ENCODE measurements at places on chromosomes 5 and 9.

- peak; percentile 70 for DNase-seq
Observed at GRCh38 chr5:140113180-140113698, 670 bp upstream of the PURA start.

- DNase-seq, result no peak
Observed at GRCh38 chr5:62289813-62290212, 16.2 kb upstream of the KIF2A start.

DNA sequence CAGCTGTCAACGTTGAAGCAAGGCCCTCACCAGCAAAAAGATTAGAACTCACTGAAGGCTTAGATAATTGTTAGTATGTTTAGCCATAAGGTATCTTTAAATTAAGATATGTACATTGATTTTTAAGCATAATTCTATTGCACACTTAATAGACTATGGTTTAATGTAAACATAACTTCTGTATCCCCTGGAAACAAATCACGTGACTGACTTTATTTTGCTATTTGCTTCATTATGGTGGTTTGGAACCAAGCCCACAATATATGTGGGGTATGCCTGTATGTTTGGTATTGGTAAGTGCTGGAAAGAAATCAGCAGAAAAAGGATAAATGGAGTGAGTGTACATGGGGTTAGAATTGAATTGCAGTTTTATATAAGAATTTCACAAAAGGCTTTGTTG is 111.9 kb downstream of the NMUR2 start:
- no peak for DNase-seq

GRCh38 chr9:95522871-95523370 is 6.2 kb upstream of the PTCH1 start:
- DNase-seq, result no peak

DNA sequence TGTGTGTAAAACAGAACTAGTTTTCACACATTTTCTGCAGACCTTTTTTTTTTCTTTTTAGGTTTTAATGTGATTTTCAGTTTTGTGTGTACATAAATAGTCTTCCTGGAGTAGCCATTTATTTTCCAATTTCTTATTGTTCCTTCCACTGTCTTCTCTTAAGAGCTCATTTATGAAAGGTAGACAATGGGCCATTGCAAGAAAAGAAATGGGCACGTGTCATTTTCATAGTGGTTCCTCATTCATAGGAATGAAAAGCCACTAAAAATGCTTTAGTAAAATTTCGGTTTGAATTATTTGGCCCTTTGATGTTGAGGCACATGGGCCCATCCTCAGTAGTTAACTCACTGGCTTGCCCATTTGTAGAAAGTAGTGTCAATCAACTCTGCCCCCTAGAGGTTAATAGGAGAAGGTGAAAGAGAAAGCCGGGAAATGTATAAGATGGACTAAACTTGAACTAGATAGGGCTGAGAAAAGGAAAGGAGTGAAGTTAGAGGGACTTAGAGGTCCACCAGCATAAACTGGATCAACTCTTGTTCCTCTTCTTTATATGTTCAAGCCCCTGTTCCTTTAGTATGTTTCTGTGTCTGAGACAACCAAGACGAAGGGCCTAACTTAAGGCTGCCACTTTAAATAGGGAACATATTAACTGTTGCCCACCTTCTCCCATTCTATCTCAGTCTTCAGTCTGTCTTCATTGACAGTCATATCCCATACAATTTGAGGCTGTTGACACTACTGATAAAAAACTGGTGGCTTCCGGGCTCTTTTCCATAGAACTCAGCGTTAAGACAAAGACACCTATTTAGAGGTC is 72.6 kb downstream of the SMARCA2 start:
- no peak for DNase-seq

GRCh38 chr9:116298878-116299391 is 145.3 kb downstream of the PAPPA start:
- no peak for DNase-seq

GRCh38 chr9:30732060-30732459 is 1652.4 kb upstream of the ACO1 start:
- DNase-seq, result no peak

GRCh38 chr5:76134646-76135045 is 51.5 kb downstream of the SV2C start:
- DNase-seq, result no peak

- DNase-seq, result no peak
Observed at GRCh38 chr9:108551030-108551841, 304.6 kb downstream of the ACTL7B start.

- no peak for DNase-seq
Observed at GRCh38 chr9:117278020-117278419, 136.8 kb downstream of the ASTN2 start.

GRCh38 chr9:2634818-2635217 is 13.2 kb downstream of the VLDLR start:
- no peak for DNase-seq

DNA sequence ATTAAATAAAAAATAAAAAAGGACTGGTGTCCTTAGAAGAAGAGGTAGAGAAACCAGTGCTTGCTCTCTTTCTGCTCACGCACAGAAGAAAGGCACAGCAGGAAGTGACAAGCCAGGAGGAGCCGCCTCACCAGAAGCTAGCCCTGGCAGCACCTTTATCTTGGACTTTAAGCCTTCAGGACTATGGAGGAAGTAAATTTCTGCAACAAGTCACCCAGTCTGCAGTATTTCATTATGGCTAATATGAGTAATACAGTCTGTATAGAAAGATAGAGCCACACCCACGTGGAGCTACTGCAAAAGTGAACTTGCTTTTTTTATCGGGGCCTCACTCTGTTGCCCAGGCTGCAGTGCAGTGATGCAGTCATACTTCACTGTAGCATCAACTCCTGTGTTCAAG is 68.4 kb downstream of the PDZD2 start:
- no peak for DNase-seq

DNA sequence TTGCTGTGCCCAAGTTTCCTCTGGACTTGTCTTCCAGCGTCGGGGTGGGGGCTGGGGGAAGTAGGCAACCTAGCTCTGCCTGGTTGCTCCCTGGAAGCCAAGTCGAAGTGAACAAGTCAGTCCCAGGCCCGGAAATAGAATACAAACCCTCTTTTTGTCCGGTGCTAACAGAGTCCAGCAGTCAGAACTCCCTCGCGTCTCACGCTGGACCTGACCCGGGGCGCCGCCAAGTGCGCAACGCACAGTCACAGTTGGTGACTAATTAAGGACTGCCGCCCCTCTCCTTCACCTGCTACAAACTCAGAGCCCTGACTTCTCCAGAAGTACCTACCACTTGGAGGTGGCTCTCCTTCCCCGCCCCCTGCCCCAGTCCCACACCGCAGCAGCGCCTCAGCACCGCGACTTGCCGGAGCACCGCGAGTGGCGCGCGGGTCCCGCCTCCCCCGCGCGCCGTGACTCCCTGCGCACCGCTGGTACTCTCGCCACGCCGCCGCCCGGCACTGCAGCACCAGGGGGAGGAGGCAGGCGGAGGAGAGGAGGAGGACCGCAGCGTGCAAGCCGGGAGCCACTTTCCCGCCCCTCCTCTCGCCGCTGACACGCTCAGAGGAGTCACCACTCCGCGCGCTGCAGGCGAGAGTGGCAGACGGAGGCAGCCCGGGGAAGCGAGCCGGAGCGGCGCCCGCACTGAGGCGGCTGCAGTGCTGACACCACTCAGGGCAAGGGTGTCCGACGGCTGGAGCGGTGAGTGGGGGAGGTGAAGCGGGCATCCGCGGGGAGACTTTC is at the start of gene SV2C:
SV2C (plus strand) TSS at position 612 of the 783 bp plus-strand sequence. CDS start 48,368 bp downstream, outside the sequence.
- DNase-seq, result peak; percentile 72

DNA sequence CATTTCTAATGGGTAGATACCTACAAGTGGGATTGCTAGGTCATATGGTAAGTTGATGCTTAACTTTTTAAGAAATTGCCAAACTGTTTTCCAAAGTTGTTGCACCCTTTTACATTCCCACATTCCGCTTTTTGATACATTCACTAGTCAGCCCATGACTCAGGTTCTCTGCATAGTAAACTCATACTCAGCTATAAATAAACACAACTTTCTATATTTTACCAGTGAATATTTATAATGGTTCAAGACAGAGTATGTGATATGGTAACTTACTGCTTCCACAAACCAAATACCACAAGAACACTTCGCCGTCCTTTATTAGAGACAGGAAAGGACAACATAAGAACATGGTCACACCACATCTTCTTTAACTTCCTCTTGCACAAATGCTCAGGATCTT is 54.0 kb downstream of the PLPP1 start:
- no peak for DNase-seq

DNA sequence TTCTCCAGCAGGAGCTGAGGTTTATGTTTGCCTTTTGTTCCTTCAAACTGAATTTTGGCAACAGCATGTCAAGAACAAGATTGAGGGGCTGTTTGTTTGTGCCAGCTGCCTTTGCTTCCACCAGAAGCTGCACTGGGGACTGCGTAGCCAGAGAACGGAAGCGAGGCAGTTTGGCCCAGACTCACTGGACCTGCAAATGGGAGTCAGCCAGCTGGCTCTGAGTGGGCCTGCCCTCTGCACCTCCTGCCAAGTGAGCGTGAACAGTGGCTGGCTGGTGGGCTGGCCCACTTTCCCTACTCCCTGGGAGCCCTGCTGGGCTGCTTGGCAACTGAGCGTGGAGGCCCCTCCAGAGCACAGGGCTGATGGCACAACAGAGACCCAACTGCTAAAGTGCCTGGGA is 111.6 kb downstream of the GALNT10 start:
- no peak for DNase-seq

DNA sequence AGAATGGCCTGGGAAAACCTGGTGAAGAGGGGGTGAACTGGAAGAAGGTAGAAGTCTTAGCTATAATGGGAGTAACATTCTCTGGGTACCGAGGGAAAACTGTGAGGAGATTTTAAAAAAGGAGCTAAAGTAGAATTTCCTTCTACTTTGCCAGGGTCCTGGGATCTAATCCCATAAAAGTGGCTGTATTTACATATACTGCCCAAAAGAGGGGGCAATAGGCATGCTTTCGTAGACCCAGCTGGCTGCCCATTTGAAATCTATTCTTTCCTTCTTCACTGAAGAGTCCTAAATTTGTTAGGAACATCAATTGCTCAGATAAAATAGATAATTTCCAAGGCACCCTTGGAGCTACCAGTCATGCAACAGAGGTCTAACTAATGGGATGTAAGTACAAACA is 159.2 kb downstream of the CDC42SE2 start:
- no peak for DNase-seq

GRCh38 chr5:111551161-111551560 is 38.8 kb upstream of the STARD4 start:
- DNase-seq, result no peak

DNA sequence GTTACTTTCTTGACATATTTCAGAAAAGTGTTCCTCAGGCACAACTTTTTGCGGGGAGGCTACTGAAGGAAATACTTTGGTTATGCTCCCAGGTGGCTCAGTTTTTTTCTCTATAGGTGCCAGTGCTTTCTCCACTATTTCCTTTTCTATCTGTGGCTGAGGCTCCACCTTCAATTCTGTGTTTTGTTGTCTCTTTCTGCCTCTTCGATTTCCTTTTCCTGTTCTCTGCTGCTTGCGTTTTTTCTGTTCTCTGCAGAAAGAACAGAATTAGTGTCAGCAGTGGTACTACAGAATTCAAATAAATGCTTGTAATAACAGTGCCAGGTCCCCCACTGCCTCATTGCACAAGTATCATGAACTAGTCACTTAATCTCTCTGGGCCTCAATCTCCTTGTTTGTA is 7.0 kb downstream of the HEMGN start:
- no peak for DNase-seq

All from type B pancreatic cell (in vitro differentiated cells).